ENCODE measurements at places on chromosomes 2 and 18.

- no peak for DNase-seq
Observed at GRCh38 chr2:188609321-188610049, 317.8 kb downstream of the GULP1 start.

DNA sequence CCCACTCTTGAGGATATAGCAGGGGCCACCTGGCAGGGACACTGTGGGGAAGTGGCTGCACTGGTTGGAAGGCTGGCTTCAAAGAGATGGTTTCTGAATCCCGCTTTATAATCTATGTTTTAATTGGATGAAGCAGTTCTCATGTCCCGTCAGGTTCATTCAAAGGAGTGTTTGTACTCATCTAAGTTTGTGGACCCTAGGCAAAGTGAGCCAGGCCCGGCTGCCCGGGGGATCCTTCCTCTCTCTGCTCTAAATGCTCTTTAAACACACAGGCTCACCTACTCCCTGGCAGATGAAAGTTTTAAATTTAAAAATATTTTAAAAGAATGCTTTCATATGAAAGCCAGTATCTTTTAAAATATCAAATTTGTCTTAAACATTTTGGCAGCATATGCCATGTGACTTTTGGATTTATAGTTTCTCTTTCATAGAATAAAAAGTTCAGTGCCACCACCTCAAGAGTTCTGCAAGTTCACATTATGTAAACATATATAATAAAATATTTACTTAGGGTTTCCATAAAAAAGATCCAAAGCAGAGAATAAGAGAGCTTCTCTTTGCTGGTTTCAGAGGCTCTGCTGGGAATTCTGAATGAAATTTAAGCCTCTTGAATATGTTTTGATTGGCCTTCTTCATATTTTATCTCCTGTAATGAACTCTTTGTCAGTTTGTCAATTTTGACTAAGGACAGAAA lies 143.5 kb upstream of the ALPP start:
- DNase-seq = no peak

- no peak for DNase-seq
Observed at GRCh38 chr2:196697825-196698224, 58.3 kb downstream of the CCDC150 start.

DNA sequence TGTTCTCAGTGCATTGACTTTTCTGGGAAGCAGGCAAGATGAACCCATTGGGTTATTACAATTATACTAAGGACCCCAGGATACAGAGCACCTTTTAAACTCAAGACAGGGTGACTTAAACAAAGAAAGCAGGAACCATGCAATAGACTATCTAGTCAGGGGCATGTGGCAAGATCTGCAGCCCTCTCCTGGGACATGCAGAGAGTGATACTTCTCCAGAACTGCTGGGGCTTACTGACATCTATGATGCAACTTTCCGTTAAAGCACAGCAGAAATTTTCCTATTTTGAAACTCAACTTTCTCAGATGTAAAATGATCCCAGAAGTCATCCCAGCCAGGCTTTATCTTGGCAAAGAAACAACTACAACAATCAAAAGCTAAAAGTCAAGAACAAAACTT lies 162.2 kb upstream of the HNMT start:
- DNase-seq = no peak

- DNase-seq = peak; percentile 22
Observed at GRCh38 chr2:190781604-190782198, 98.9 kb upstream of the GLS start.

GRCh38 chr18:69383186-69383585 lies 17.5 kb upstream of the DOK6 start:
- DNase-seq = no peak

DNA sequence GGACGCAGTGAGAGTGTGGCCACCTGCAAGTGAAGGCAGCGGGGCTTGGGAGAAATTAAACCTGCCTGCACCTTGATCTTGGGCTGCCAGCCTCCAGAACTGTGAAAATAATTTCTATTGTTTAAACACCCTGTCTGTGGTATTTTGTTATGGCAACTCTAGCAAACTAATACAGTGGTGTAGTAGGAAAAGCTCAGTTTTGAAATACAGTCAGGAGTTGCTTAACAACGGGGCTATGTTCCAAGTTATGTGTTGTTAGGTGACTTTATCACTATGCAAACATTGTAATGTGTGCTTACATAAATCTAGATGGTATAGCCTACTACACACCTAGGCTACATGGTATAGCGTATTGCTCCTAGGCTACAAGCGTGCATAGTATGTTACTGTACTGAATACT lies 93.4 kb upstream of the FN1 start:
- DNase-seq = no peak

DNA sequence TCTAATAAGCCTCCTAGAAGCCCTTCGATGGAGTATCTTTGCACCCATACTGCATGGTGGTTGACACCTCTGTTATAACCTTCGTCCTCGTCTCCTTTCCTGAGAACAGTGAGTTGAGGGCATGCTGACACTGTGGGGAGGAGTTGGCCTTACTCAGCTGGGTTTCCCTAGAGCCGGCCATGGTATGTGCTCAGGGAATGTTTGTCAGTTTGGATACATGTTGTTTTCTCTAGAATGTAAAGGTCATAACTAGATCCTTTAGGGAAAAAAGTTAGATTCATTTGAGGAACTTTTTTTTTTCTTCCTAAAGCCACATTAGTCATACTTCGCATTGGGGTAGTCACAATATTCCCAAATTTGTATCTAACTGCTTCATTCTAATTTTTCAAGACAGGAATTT lies 106.0 kb upstream of the FOSL2 start:
- DNase-seq = no peak
